ENCODE measurements at places on chromosomes 3 and 15.

GRCh38 chr3:151398895-151399294 lies 14.3 kb upstream of the P2RY12 start:
- DNase-seq = no peak

DNA sequence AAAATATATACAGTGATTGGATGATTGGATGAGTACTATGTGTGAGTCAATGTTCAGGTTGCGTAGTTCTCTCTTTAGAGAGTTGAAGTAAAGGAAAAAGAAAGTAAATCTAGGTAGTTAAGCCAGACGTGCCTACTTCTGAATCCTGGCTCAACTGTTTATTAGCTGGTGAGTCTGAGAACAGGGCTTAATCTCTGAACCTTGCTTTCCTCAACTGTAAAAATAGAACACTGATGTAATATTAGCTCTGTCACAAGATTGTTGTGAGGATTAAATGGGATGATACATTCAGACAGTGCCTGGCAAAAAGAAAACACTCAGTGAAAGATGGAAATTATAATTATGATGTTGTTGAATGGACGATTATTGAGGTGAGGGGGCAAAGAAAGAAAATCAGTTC lies 413.4 kb downstream of the MAGI1 start:
- no peak for DNase-seq

DNA sequence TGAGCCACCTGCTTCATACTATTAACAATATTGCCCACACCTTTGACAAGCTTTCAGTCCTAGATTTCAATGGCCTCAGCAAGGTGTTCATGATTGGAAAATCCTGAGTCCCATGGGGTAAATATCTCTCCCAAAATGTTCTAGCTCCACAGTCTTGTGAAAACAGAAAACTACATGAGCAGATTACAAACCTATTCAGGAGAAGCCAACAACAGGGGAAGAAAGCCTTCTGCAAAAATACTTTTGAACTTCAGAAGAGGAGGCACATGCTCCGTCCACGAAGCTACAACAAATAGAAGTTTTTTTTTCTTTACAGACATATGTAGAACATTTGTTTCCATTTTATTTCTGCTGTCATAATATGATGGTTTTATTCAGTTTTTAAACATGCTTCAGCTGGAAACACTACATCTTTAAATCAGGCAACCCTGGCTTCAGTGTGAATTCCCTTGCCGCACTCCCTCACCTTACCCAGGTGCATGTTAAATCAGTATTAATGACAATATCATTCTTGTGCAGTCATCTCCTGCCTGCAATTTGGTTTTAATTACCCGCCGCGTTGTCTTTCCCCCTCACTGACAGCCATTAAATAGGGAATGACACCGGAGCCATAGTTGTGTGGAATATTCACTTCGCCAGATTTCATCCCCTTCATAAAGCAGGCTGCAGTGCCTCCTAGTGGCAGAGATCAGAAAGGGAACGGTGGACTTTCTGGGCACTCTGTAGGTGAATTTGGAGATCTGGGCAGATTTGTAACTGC lies 725.5 kb upstream of the ARRDC4 start:
- peak; percentile 9 for DNase-seq

DNA sequence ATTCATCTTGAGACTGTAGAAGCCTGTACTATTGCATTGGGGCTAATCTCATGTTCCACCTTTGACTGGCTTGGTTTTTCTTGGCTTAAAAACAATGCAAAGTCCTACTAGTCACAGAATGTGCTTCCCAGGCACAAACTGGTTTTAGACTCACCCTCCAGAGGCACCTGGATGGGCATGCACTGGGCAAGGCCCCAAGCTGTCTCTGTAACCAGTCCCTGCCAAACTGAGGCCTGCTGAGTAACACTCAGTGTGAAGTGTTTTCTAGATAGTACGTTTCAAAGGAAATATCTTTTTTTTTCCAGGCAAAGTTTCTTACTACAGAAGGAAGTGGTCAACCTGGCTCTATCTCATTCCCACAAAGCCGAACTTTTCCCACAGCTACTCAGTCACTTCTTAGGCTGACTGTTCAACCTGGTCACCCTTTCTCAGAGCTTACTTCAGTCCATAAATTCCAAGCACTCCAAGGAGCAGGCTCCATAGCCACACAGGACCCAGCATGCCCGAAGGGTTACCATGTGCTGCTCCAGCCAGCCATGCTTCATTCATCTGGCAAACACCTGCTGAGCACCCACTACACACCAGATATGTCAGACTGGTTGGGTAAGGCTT lies 57.4 kb downstream of the NPTN start:
- no peak for DNase-seq

DNA sequence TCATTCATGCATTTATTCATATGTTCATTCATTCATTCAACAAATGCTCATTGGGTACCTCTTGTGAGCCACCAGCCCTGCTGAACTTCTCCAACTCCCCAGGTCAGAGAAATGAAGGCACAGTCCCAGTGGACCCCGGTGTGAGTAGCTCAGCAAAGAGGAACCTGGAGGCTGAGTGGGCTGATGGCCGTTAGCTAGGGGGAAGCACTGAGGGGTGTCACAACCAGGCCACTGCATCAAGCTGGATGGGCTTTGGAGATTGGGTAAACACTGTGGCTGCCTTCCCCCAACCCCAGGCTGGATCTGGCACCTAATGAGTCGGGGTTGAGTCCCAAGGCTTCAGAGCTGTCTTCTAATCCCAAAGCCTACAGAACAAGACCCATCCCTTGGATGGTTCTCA lies 12.1 kb upstream of the ALAS1 start:
- DNase-seq = no peak

- DNase-seq = no peak
Measured at GRCh38 chr3:23754215-23754614, 51.5 kb upstream of the UBE2E1 start.

- no peak for DNase-seq
Measured at GRCh38 chr15:28955993-28956421, 70.2 kb downstream of the APBA2 start.

DNA sequence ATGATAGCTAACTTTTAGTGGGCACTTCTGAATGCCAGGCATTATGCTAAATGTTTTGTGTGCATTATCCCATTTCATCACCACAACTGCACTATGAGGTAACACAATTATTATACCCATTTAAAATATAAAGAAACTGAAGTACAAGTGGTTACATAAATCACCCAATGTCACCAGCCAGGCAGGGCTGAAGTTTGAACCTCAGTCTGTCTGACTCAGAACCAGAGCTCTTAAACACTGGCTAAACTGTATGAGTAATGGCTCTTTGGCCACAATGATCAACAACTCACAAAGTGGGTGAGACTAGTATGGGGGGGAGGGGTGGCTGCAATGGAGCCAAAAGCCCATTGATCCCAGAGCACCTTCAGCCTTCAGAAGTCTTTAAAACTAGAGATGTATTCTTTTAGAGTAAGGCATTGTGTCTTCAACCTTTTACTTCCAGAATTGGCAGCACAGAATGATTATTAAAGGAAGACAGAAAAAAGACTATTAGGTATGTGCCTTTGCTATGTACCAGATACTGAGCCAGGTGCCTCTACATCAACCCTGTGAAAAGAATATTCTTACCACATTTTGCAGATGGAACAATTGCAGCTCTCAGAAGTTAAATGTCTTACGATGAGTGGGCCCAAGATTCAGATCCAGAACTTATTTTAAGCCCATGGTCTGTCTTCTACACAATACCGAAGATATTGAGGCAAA lies 166.9 kb downstream of the UACA start:
- DNase-seq = no peak

DNA sequence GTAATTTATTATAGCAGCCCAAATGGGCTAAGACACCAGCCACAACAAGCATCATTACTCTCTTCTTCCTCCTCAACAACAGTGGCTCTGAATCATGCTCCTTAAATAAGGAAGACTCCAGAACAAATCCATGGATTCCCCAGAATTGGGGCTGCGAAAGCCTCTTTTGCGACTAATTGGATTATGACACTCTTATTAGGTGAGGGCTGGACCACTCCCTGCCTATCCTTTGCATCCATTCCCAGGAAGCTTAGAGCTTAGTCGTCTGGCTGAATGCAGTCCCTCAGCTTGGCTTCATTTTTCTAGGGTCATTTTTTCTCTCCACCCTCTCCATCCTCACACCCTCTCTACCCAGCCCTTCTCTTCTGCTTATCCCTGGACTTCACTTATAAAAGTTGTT lies 227.7 kb downstream of the ZNF621 start:
- DNase-seq = no peak

DNA sequence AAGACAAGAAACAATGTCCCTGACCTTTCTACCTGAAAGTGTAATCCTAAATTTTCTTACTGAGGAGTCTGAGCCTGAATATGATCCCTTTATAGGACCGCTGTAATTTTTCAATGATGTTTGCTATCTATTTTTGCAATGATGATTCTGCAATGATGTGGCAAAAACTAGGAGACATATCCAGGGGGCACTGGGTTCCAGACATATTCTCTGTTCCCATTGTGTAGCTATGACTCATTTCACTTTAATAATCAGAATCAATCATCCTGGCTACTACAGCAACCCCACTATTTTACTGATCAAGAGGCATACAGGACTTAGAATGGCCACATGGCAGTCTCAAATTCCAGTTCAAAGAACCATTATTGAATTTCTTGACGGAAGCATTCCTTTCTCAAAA lies 85.9 kb downstream of the AQR start:
- DNase-seq = no peak

GRCh38 chr15:59549301-59550185 lies 62.0 kb upstream of the GCNT3 start:
- no peak for DNase-seq

- DNase-seq = no peak
Measured at GRCh38 chr3:129628169-129628522, 21.7 kb upstream of the PLXND1 start.

DNA sequence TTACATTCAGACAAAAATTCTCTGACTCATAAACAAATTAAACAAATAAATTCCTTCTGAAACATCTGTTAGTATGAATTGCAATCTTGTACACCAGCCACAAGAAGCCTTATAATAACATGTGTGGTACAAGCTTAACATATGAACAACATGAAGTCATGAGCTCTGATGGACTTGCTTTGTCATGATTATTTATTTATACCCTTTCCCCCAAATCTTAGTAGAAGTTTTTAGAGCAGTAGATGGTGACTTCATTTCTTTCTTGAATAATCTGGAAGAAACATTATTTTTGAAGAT lies 633.4 kb downstream of the EPHA3 start:
- DNase-seq = no peak

- no peak for DNase-seq
Measured at GRCh38 chr15:74657846-74658245, 38.0 kb downstream of the EDC3 start.

DNA sequence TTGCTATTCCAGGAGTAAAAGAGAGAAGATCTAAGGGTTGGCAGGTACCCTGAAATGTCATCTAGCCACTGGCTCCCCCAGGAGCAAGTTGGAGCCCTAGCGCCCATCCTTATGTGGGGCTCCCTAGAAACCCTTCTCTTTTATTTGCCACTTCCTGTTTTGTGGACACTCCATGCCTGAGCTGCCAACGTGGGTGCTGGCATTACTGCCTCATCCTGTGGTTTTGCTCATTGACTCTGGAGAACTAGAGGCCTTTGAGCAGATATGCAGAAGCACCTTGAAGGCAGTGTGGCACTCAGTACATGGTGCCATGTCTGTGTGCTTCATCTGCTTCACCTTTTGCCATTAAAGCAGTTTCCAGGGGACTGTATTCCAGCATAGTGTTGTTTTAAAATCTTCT lies 8.1 kb downstream of the EDEM1 start:
- no peak for DNase-seq

DNA sequence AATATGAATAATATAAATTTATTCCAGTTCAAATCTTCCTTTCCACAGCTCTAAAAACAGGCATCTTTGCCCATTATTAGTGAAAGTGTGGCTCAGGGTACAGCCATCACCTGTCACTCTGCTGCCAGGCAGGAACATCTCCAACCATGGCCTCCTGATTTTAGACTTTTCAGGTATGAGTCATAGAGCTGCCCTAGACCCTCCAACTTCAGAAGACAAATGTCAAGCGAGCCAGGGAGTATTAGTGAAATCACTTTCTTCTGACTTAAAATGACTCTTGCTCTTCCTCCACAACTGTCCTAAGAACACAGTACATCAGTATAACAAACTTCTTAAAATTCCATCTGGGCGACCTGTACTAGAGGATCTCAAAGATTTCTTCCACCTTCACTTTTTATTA lies 78.1 kb upstream of the AKAP13 start:
- no peak for DNase-seq

- no peak for DNase-seq
Measured at GRCh38 chr3:13235079-13235478, 161.8 kb upstream of the IQSEC1 start.

DNA sequence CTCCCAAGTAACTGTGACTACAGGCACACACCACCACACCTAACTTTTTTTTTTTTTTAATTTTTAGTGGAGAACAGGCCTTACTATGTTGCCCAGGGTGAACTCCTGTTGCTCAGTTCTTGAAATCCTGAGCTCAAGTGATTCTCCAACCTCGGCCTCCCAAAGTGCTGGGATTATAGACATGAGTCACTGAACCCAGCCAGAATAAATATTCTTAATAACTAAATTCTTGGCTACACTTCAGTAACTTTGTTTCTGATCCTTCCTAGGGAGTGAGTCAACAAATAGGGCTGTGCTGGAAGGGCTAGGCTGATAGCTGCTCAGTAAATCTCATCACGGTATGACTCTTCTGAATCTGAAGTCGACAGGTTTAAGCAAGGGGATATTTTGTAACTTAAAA lies 56.6 kb downstream of the P3H2 start:
- no peak for DNase-seq

- no peak for DNase-seq
Measured at GRCh38 chr3:29397406-29397805, 116.5 kb downstream of the RBMS3 start.

DNA sequence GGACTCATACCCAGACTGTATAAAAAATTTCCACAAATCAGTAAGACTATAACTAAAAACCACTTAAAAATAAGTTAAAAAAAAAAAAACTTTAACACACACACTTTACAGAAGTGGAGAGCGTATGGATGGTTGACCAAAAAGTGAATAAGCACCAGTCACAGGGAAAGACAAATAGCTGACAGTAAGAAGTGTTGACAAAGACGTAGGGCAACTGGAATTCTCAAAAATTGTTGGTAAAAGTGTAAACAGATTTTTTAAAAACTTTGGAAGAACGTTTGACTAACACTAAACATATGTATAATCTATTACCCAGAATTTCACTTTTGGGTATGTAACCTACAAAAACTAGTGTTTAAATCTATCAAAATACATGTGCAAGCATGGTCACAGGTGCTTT lies 73.7 kb downstream of the TMEM212 start:
- DNase-seq = no peak

- no peak for DNase-seq
Measured at GRCh38 chr3:27607370-27607769, 114.8 kb downstream of the EOMES start.

GRCh38 chr3:160837394-160837980 lies 81.5 kb downstream of the PPM1L start:
- DNase-seq = no peak

- no peak for DNase-seq
Measured at GRCh38 chr3:25856902-25857518, 67.1 kb downstream of the OXSM start.

Data from stimulated activated CD8-positive, alpha-beta memory T cell treated with anti-CD3 and anti-CD28 coated beads, Interleukin-4, amount 100 ng/mL, for 1 hour (primary cell).